ENCODE measurements at places on chromosomes 4 and X.

- no peak for DNase-seq
Observed at GRCh38 chr4:1488357-1488756, 82.1 kb upstream of the NKX1-1 start.

DNA sequence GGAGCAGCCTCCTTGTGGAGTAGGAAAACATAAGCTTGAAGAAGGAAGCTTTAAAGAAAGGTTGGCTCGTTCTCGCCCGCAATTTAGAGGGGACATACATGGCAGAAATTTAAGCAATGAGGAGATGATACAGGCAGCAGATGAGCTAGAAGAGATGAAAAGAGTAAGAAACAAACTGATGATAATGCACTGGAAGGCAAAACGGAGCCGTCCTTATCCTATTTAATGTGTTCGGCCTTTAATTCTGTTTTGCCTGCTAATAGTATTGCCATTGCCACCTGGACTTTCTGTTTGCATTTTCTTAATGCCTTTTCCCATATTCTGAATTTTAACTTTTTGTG is 1.4 kb downstream of the TCEAL1 start:
- DNase-seq: no peak

DNA sequence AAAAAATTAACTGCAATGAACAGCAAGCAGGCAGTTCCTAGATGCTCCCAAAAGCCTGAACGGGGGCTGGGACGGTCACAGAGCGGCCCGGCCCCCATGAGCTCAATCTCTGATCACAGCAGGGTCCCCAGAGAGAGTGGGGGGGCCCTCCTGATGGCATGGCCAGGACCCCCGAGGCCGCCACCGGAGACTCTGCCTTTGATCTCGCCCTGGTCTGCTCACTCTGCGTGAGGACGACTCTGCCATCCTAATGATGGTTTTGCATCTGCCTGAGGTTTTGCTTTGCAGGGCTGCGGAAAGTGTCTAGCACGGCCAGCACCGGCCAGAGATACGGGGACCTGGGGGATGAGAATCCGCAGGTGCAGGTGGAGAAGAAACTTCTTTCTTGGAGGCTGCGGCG is 103.8 kb downstream of the SHOX start:
- no peak for DNase-seq

GRCh38 chr4:159487284-159487747 is 384.4 kb downstream of the RAPGEF2 start:
- no peak for DNase-seq

- DNase-seq: no peak
Observed at GRCh38 chr4:82519072-82519471, 42.7 kb downstream of the TMEM150C start.

DNA sequence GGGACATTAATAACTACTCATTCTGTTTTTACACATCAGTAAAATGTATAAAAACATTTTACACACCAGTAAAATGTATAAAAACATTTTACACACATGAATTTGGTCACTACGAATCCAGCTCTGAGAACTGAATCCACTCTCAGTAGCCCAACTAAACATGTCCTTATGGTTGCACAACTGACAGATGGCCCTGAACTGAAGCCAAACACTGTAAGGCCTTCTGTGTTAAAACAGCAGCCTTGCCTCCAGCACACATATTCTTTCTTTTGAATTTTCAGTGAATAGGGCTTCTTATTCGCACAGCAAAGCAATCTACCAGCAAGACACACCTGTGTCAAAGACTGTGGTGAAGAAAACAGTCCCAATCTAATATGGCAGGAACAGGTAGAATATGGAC is 169.9 kb upstream of the FMR1 start:
- no peak for DNase-seq

GRCh38 chr4:128639541-128640270 is 169.8 kb upstream of the JADE1 start:
- no peak for DNase-seq

DNA sequence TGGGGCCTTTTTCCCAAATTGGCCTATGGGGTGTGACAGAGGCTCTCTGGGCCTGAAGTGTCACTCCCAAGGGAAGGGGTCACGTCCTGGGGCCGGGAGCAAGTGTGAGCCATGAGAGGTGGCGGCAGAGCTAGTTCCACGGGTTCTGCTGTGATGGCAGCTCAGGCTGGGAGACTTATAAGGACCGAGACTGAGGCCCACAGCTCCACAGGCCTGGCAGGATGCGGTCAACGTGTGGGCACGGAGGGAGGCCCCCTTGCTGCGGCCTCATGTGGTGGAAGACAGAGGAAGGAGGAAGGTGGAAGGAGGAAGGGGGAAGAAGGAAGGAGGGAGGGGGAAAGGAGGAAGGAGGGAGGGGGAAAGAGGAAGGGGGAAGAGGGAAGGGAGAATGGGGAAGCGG is 7.2 kb upstream of the CPLX1 start:
- DNase-seq: no peak

DNA sequence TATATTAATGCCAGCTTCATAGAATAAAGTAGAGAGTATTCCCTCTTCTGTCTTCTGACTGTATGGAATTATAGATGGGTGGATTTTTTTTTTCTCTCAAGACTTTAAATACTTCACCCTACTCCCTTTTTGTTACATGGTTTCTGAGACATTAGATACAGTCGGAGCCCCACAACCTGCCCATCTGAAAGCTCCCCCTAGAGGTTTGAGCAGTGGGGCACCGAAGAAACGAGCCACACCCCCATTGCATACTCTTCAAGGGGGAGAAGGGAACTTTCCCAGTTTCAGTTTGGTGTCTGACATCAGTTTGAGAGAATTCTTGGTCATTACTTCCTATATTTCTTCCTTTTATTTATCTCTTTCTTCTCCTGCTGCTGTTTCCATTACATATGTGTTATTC is 437.6 kb upstream of the AGA start:
- DNase-seq: no peak

GRCh38 chrX:111560801-111561200 is 49.4 kb downstream of the SERTM2 start:
- no peak for DNase-seq

- no peak for DNase-seq
Observed at GRCh38 chrX:53768451-53768850, 81.9 kb upstream of the HUWE1 start.

DNA sequence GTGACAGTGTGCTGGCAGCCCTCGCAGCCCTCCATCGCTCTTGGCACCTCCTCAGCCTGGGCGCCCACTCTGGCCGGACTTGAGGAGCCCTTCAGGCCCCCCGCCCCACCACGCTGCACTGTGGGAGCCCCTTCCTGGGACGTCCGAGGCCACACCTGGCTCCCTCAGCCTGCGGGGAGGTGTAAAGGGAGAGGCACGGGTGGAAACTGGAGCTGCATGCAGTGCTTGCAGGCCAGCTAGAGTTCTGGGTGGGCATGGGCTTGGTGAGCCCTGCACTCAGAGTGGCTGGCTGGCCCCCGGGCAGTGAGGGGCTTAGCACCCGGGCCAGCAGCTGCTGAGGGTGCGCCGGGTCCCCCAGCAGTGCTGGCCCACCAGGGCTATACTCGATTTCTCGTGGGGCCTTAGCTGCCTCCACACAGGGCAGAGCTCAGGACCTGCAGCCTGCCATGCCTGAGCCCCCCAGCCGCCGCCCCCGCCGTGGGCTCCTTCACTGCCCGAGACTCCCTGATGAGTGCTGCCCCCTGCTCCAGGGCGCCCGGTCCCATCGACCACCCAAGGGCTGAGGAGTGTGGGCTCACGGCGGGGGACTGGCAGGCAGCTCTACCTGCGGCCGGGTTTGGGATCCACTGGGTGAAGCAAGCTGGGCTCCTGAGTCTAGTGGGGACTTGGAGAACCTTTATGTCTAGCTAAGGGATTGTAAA is 1672.7 kb upstream of the PCDH7 start:
- no peak for DNase-seq

GRCh38 chr4:15405018-15405417 is 22.8 kb upstream of the C1QTNF7 start:
- no peak for DNase-seq

DNA sequence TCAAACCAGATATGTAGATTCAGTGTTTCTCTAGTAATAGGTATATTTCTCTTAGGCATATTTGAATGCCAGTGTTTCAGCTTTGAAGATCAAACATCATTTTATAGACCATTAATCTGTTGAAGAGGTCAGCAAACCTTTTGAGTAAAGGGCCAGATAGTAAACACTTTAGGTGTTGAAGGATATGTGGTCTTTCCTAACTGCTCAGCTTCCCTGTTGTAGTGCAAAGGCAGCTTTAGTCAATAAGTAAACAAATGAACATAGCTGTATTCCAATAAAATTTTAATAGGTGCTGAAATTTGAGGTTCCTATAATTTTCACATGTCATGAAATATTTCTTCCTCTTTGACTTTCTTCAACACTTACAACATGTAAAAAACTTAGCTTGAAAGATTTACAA is 201.6 kb downstream of the ADGRL3 start:
- DNase-seq: no peak

DNA sequence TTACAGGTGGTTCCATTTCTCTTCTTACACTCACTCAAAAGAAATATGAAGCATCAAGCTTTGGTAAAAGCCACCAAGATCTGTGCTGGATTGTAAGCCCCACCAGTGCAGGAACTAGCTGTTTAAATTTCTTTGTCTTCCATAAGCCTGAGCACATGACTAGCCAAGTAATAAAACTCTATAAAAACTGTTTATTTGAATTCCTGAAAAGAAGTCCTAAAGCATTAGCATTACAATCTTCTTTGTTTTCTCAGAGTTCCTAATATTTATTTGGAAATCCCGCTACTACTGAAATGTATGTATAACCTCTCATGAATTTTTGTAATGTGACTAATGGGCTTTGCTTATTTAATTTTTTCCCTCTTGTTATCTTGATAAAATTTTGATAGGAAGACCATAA is 65.9 kb downstream of the IQCM start:
- DNase-seq: no peak

DNA sequence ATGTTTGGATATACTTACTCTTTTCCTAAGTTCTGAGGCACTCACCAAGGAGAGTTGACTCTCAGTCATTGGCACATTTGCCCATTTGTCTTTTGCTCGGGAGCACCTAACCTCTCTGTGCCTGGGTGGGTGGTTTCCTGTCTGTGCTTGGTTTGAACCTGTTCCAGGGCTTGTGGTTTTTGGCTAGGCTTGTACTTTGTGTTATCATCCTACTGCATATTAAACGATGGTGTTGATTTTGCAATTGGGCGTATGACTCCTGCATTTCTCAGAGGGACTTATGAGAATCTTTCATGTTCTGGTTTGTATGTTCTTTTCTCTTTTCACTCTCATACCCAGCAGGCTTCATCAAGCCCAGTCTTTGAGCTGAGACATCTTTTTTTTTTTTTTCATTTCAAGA is 161.7 kb downstream of the BTC start:
- DNase-seq: no peak

DNA sequence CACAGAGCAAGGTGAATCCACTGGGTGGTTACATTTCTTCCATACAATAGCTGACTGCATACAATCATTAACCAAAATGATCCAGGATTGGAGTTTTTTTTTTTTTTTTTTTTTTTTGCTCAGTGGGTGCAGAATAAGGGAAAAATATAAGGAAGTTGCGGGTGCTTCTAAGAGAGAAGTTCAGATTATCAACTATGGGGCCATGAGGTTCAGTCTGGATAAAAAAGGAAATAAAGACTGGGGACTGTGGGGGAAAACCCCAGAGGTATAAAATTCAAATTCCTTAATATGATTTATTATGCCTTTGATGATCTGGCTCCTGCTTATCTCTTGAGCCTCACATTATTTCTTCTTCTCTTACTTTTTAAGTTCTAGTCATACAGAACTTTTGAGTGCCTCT is 5.9 kb upstream of the EIF1AX start:
- DNase-seq: no peak

DNA sequence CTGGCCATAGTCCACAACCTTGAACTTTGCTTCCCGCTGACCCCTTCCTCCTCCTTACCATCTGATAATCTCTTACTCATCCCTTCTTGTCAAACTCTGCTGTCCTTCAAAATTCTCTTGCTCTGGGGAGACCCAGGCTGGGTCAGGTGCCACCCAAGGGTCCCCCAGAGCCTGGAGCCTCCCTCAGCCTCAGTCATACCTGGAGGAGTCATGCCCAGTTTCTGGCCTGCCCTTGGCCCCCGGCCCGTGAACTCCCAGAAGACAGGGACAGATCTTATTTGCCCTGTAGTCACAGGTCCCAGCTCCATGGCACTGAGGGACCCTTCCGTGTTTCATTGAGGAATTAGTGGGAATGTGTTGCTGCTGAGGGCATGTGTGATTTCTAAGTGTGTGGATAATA is 4.7 kb upstream of the GPR78 start:
- no peak for DNase-seq

DNA sequence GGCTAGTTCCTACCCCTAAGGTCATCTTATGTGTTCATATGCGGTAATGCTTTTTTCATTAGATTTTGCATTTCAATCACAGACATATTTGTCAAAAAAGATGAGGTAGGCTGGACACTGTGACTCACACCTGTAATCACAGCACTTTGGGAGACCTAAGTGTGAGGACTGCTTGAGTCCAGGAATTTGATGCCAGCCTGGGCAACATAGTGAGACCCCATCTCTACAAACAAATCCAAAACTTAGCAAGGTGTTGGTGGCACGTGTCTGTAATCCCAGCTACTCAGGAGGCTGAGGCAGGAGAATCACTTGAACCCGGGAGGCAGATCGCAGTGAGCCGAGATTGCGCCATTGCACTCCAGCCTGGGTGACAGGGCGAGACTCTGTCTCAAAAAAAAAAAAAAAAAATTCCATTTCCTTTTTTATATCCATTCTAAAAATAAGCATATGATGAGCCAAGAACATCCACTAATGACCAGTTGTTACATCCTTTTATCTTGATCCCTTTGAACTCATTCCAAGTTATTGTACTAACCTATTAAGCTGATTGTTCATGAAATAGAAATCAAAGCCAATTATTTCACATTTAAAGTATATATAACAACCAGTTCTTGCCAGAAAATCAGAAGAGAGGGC is 23.4 kb downstream of the PGAM4 start:
- DNase-seq: no peak

GRCh38 chr4:140037353-140038030 is 116.5 kb downstream of the MAML3 start:
- DNase-seq: no peak

GRCh38 chr4:42490015-42490414 is 92.7 kb downstream of the SHISA3 start:
- DNase-seq: no peak

- no peak for DNase-seq
Observed at GRCh38 chrX:73828080-73828720, 265.2 kb downstream of the CHIC1 start.

- no peak for DNase-seq
Observed at GRCh38 chr4:54999003-54999402, 126.4 kb downstream of the KDR start.

DNA sequence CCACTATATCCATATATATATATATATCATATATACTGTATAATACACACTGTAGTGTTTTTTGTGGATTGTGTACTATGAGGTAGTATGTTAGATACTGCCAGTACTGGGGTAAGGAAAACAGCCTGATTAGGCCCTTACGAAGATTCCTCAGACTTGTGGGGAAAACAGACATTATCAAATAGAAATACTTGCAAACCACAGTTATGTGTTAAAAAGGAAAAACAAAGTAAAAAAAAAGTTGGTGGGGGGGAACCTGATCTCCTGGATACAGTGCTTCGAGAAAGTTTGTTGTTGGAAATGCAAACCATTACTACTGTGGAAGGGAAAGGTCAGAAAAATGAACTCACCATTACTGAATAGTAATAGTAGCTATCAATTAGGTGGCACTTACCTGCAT is 53.0 kb downstream of the PKD2 start:
- DNase-seq: no peak

All from activated CD4-positive, CD25-positive, alpha-beta regulatory T cell treated with anti-CD3 and anti-CD28 coated beads, Interleukin-2, amount 50 U/mL, for 72 hours (primary cell).